ENCODE measurements at places on chromosomes 6 and 20.

GRCh38 chr6:159217595-159218275, 48.5 kb downstream of the FNDC1 start:
- no peak for DNase-seq

GRCh38 chr20:24587384-24588046, 118.1 kb downstream of the SYNDIG1 start:
- DNase-seq, result no peak

DNA sequence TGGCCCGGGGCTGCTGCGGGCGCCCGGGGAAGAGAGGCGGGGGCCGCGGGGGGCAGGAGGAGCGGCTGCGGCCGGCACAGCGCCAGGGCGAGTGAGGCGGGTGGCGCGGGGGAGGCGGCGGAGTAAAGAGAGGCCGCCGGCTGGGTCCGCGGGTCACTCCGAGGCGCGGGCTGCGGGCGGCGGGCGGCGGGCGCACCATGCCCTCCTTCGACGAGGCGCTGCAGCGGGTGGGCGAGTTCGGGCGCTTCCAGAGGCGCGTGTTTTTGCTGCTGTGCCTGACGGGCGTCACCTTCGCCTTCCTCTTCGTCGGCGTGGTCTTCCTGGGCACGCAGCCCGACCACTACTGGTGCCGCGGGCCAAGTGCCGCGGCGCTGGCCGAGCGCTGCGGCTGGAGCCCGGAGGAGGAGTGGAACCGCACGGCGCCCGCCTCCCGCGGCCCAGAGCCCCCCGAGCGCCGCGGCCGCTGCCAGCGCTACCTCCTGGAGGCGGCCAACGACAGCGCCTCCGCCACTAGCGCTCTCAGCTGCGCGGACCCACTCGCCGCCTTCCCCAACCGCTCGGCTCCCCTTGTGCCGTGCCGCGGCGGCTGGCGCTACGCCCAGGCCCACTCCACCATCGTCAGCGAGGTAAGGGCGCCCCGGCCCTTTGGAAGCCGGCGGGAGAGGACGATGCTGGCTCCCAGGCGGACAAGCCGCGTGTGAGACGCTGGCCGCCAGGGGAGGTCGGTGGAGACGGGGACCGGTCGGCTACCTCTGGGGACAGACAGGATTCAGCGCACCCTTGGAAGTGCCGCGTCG, at the start of gene SLC22A3:
SLC22A3 (plus strand) TSS at position 156 of the 797 bp plus-strand sequence; CDS start at position 198, 42 bp downstream.
- no peak for DNase-seq

DNA sequence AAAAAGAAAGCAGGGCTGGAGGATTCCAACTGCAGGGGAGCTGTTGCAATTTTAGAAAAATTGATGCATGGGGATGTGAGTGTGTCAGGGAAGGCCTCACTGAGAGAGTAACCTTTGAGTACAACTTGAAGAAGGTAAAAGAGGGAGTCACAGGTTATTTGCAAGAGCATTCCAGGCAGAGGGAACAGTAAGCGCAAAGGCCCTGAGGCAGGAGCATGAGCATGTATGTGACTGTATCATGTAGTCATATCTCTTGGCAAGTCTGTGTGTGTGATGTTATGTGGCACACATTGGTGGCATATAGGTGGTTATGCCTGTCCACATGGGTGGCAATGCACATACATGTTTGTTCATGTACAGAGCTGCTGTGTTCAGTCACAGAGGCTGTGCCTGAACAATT, 71.2 kb upstream of the ZNFX1 start:
- DNase-seq, result no peak

- no peak for DNase-seq
Measured at GRCh38 chr6:134375220-134375580, 57.3 kb upstream of the SGK1 start.

- DNase-seq, result no peak
Measured at GRCh38 chr20:61178551-61179071, 73.5 kb upstream of the CDH4 start.

DNA sequence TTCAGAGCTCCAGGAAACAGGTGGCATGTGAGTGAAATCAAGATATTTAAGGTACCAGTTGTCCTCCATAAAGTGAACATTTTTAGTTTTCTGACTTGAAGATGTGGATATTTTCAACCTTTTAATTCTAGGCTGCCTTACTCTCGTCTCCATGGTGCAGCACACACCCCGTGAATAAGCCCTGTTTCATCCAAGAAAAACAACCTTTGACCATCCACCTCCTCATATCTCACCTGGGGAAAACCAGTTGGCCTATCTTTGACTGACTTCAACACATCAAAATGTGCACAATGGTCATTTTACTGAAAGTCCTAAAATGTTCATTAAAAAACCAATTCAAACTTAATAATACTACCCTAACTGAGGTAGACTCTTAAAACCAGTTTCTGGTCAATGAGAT, 73.8 kb upstream of the CD2AP start:
- no peak for DNase-seq

DNA sequence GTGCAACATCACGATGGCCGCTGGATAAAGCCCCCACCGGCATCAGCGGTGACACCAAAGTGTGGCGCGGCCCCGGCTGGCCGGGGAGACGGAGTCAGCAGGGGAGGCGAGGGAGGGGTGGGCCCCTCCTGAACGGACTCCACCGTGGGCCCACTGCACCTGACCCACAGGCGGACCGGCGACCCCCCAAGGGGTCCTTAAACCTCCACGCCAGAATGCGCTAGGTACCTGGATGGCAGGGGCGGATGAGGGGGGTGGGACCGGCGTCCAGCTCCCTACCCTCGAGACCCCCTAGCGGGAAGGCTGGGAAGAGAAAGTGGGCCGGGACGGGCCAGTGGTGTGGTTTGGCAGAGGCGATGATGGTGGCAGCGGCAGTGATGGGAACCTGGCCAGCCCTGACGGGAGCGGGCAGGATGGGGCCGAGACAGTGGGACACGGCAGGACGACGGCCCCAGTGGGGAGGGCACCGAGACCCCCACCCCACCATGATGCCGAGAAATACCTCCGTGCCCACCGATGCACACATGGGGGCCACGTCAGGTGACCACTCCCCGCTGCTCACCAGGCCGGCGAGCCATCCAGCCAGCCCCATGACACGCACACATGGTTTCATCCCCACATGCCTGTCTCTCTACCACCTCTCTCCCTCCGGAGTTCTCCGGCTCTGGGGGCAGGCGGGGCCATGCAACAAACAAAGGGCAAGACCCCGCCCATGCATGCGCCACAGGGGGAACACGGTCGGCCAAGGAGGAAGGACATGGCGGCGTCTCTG, 771.9 kb upstream of the DEFB115 start:
- no peak for DNase-seq

- no peak for DNase-seq
Measured at GRCh38 chr6:25237579-25237978, 41.6 kb upstream of the CARMIL1 start.

- DNase-seq, result no peak
Measured at GRCh38 chr20:37973059-37973910, 60.0 kb downstream of the TTI1 start.

DNA sequence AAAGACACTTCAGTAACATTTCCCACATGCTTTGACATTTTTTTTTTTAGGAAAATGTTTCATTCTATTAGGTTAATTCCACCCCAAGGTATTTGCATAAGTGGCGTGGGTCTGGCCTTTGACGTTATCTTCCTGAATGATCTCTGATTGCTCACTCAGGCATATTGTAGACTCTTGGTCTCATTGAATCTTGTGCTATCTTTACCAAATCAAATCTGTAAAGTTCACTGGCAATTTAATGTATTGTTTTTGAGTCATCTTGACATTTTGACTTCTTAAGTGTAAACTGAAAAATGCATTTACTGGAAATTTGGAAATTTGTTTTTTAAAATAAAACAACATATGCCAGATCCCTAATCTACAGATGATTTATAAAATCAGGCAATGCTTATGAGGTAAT, 16.0 kb upstream of the VIP start:
- no peak for DNase-seq

- DNase-seq, result no peak
Measured at GRCh38 chr6:168440520-168441433, at the start of gene SMOC2. Gene SMOC2, plus strand, starts transcription at chr6:168441184. Its CDS starts 187 bp downstream, at chr6:168441371.

GRCh38 chr20:60283281-60283680, 325.1 kb downstream of the CDH26 start:
- no peak for DNase-seq

DNA sequence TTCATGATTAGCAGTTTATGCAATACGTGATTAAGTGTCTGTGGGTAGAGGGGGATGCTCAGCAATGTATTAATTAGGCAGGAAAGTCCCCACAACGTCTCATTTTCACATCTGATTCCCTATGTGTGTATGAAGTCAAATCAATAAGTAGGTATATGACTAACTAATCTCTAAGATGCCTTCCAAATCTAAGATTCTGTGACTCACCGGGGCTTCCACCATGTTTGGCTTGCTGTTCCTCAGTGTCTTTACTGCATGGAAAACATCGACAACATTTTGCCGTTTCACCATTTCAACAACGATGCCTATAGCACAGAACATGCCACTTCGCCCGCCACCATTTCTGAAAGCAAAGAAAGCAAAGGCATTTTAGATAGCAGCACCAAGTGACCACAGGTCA, 72.0 kb upstream of the THEMIS start:
- peak; percentile 55 for DNase-seq

- no peak for DNase-seq
Measured at GRCh38 chr6:158480989-158481388, 78.9 kb upstream of the TMEM181 start.

DNA sequence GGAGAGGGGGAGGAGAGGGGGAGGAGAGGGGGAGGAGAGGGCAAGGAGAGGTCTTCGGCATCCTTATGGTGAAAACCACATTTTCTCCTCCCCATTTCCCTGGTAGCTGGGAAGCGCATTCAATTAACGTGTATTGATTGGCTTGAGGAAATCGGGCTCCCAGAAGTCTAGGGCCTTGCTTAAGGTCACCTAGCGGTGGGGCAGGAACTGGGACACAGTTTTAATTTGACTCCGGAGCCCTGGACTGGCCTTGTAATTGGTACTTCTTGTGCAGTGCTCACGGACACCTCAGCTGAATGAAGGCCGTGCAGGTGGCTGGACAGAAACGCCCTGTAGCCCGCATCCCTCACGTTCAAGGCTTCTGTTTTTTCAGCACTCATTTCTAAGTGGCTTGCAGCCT, 42.8 kb downstream of the CTCFL start:
- DNase-seq, result no peak

DNA sequence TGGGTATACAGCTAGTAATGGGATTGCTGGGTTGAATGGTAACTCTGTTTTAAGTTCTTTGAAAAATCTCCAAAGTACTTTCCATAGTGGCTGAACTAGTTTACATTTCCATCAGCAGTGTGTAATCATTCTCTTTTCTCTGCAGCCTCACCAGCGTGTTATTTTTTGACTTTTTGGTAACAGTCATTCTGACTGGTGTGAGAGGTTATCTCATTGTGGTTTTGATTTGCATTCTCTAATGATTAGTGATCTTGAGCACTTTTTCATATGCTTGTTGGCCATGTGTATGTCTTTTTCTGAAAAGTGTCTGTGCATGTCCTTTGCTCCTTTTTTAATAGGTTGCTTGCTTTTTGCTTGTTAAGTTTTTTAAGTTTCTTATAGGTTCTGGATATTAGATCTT, 194.2 kb upstream of the PHACTR1 start:
- no peak for DNase-seq

DNA sequence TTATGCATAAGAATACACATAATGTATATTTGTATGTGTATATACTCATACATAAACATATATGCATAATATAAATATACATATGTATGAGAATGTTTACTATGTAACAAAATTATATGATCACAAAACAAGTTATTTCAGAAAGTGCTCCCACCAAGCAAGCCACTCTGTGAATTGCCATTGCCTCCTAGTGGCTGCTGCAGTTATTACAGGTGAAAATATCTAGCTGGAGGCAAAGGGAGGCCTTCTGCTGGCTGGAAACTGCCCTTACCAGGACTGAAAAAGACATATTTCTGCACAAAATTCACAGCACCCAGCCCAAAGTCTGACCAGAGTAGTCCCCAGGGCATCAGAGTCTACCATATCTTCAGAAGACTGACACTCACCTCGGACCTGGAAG, 14.4 kb upstream of the ADAM33 start:
- no peak for DNase-seq

DNA sequence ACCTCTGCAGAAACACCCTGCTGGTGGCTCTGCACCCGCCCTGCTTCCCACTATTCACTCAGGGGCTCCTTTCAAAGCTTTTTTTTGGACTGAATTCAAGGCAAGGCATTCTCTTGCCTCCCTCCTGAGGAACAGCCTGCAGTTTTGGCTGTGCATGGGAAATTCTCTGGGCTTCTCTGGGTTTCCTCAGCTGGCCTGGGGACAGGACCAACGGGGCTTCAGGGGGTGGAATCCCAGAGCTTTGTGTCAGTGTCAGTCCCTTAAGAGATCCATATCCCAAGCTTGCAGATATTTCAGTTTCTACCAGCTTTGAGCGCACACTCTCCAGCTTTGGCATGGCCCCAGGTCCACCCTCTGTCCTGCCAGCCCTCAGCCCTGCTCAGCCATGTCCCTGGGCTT, 2.0 kb downstream of the SCRT2 start:
- no peak for DNase-seq

GRCh38 chr6:169884158-169884557, 132.7 kb downstream of the ERMARD start:
- DNase-seq, result no peak

DNA sequence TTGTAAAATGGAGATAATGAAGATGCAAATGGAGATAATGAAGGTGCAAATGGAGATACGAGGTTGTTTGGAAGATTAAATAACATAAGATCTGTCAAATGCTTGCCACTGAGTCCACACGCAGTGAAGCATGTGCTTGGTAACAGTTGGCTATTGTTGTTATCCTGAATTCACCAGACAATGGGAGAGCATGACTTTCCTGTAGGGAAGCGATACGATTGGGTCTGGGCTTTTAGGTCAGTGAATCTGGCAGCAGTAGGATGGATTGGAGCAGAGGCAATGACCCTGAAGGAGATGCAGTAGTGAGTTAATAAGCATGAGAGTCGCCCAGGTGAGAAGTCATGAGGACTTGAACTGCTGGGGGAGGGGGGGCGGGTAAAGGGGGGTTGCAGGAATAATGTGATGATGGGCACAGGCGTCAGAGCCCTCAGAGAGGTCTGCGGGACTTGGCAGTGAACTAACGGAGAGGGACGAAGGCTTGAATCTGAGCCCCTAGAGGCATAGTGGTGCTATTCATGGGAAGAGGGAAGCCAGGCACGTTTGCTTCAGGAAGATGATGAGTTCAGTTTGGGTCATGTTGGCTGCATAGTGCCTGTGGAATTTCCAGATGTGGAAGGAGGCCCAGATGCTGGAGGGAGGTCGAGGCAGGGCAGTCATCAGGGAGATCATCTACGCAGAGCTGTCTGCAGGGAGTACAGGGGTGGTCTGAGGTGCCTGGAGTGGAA, 55.4 kb downstream of the ZDHHC14 start:
- no peak for DNase-seq

DNA sequence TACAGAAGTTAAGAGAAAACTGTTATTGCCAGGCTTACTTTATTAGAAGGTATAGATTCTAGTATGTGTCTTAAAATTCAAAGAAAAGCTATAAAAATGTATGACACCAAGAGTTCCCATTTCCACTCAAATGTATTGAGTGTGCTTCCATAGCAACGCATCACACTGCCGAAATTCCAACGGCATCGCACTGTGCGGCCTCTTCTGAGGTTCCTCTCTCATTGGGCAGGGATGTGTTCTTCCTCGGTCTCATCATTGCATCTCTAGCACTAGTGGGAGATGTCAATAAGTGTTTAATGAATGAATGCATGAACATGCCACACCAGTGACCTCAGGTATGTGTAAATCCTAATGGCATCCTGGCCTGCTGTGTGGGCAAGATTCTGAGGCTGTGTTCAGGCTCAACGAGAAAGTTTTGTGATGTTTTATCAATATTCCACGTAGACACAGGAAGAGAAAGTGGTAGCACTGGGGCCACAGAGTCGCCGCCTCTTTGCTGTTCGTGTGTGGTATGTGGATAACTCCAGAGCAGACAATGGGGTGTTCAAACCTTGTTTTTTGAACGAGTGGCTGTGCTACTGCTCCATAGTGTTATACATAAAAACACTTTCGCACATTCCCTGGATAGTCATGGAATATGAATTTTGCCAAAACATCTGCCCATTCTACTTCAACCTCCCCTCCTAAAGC, 171.6 kb downstream of the ADGB start:
- no peak for DNase-seq
